ENCODE measurements at places on chromosomes 3 and 15.

DNA sequence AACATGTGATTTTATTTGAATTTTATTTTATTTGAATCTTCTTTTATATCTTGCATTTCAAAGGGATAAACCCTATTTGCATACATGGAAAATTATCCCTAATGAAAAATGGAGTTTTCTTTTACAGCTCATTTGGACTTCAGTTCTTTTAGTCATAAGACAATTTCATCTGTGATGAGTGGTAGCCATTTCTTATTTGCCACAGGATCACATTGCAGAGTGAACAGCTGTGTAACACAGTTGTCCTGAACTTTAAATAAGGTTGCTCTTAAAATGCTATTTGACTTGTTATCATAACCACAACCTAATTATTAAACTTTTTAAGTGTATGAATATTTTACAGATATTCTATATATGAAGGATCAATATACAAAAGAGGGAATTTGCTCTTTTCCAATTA lies 221.7 kb upstream of the ROPN1 start:
- no peak for DNase-seq

GRCh38 chr3:117562000-117562399 lies 852.4 kb downstream of the TUSC7 start:
- no peak for DNase-seq

DNA sequence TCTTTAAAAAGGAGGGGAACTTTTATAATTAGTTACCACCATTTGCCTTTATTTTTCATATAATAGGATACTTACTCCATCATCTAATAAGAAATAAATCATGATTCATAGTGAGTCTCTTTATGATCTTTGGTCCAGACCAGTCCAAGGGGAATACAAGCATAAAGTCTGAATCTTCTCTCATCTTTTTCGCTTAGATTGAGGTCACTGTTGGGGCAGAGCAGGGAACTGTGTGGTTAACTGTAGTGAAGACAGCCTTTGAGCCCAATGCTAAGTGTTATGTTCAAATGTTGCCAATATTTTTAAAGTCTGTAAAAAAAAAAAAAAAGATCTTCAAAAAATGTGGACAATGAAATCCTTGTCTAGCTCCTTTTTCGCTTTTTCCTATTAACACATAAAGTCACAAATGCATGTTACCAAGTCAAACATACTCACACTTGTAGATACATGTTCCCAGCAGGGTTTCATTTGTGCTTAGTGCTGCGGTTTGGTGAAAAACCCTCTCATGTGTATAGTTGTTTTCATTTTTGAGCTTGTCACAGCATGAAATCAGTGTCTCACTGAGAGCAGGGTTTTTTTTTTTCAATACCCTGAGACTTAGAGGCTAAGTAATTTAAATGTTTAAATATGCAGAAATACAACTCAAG lies 72.1 kb downstream of the EPHA3 start:
- DNase-seq: no peak

DNA sequence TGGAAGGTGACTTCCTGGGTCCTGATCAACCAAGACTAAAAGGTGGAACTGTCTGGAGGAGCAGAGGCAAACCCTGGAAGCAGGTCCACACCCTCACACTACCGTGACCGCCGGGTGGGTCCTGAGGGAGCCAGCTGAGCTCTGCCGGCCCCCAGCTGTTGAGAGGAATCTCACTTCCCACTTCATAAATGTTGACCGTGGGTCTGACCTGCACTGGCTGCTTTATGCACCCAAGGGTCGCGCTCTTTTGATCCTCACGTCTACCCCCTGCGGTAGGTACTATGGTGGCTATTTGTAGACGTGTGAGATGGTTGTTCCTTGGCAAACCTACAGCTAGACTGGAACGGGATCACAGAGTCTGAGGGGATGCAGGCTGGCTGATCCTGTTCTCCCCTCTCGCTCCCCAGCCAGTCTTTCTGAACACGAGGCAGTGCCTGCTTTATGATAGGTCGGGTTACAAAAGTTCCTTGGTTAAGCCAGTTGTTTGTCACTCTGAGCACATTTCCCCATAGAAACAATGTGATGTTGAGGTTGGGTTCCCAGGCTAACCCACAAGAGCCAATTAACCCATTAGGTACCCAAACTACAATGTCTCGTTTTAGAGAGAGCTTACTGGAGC lies 113.0 kb upstream of the ETV5 start:
- no peak for DNase-seq

DNA sequence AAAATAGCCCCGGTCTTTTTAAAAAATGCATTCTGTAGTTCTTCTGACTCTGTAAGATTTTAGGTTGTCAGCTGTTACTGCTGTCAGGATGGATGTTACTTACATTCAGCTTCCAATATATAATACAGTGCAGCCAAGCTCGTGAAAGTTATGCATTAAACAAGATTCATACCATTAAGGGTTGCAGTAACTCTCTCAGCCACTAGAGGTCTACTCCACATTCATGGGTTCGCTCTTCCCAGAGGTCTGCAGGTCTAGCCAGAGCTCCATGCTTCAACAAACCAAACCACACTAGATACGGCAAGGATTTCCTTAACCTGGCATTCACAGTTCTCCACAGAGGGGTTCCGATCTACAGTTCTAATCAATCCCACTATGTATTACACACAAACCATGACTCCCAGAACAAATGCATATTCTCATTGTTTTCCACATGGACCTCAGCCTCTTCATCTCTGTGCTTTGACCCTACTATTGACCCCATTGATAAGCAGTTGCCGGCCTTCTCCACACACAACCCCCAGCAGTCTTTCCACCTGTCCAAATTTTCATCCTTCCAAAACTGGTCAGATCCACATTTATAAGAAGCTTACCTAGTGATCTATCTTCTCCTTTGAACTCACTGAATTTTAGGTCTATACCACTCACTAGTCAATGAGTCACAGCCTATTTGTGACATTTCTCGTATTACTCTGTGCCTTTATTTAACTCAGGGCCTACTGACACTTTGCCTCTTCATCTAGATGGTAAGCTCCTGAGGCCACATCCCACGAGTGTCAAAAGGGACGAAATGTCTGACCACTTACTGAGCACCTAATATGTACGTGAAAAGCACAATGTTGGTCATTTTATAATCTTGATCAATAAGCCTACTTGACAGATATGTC lies 33.7 kb downstream of the RORA start:
- DNase-seq: peak; percentile 38

- DNase-seq: no peak
Observed at GRCh38 chr15:85742186-85742821, 52.4 kb downstream of the KLHL25 start.

GRCh38 chr3:58998476-58999117 lies 51.2 kb downstream of the CFAP20DC start:
- peak; percentile 94 for DNase-seq

GRCh38 chr3:13521309-13521708 lies 27.6 kb upstream of the FBLN2 start:
- DNase-seq: no peak

DNA sequence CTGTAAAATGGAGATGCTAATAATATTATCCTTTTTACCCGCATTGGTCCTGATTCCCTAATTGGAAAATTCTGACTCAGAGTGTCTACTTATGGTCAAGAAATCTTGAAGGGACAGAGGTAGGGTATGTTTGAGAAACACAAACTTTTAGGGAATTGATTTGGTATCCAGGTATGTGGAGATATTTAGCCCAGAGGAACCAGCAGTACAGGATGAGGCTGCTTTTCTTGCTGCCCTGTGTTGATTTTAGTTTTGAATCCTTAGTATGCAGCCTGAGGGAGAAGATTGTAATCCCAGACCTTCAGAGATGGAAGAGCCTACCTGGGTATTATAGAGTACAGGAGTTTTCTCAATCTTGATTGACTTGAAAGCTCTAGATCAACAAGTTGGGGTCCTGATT lies 569.1 kb downstream of the PDCD6IP start:
- DNase-seq: no peak

DNA sequence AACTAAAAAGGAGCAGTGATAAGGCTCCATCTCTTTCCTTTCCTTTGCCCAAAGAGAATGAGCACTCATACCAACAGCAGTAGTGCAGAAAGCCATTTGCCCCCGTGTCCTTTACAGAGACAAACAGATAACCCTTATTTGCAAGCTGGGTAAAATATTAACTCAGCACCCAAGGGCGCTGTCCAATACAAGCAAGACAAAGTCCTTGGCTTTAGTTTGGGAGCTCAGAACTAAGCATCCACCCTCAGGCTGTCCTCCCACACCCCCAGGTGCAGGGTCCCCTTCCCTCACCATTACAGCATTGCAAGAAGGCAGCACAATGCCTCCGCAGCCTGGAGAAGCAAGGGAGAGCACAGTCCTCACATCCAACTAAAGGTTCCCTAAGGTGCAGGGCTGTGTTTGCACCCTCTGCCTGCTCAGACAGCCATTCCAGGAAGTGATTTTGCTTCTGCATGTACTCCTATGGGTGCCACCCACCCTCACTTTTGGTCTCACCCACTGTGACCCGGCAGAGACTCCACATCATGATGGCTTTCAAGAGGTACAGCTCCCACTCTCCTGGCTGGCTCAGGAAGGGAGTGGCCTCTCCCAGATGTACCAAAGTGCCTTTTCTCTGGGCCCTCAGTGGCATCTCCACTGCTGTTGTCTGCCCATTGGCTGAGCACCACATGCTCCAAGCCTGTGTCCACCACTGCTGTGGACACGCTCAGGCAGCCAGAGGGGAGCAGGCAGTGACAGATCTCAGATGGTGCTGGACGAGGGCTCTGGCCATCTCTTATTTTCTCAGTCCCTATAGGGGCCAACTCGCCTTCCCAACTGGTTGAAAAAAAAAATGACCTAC lies 34.1 kb upstream of the HES1 start:
- no peak for DNase-seq

DNA sequence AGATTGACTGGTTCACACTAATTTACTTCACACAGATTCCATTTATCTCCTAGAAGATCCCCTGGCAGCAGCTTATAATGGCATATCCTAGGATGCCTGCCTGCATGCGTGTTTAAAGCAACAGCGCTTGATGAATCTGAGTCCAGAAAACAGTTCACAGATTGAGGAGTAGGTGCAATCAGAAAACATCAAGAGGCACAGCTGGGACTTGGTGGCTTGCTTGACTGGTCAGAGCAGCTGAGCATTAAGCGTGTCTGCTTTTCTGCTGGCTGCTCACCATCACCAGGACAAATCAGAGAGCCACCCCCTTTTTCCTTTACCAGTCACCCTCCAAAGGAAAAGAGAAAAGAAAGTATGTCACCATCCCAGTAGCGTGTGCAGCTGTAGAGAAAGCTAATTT lies 223.6 kb downstream of the WDR72 start:
- DNase-seq: no peak

- peak; percentile 96 for DNase-seq
Observed at GRCh38 chr3:172153335-172153861, 114.0 kb downstream of the FNDC3B start.

GRCh38 chr3:4738737-4739274 lies 240.4 kb upstream of the BHLHE40 start:
- no peak for DNase-seq

DNA sequence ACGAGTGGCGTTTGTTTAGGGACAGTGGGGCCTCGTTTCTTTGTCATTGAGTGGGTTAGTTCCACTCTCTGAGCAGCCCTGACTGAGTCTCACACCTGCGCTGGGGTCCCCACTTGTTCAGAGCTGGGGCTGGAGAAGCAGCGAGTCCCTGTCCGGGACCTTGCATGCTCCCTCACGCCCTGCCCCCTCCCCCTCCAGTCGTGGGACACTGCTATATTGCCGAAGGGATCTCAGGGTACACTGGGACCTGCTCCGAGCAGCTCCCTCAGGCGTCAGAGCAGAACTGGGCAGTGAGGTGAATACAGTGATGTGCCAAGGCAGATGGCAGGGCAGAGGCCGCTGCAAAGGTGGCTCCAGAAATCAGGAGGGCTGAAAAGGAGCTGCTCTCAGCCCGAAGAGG lies 59.9 kb upstream of the KLF13 start:
- DNase-seq: no peak

GRCh38 chr3:193350744-193351143 lies 27.8 kb downstream of the ATP13A5 start:
- no peak for DNase-seq
